ENCODE measurements at places on chromosomes 2 and 18.

DNA sequence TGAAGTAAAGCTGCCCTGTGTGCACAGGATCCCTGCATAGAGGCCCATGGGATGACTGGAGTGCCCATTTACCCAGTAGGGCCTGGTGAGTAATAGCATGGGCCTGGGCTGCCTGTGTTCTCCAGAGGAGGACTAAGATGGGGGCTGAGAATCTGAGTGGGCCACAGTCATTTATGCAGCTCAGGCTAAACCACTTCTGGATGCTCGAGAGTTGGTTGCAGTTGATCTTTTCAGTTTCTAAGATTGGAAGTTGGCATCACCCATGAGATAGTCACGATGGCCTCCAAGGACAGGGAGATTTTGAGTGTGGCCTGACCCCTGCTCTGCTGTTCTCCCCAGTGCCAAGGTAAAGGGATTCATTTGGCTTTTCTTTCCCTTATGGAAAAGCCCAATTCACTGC is 179.1 kb upstream of the SPRED2 start:
- peaks cover 33% of the 10 kb centered on the region for H3K4me1 ChIP-seq
- H3K27me3 ChIP-seq = no peaks in the 10 kb centered on the region
- peaks cover 6% of the 10 kb centered on the region for H3K36me3 ChIP-seq
- H3K4me3 ChIP-seq = no peak overlapping the region
- H3K27ac ChIP-seq = no peak overlapping the region

GRCh38 chr2:37449761-37450296 is 105.4 kb downstream of the QPCT start:
- no peak overlapping the region for H3K27ac ChIP-seq
- peaks cover 12% of the 10 kb centered on the region for H3K27me3 ChIP-seq
- H3K4me3 ChIP-seq = no peak overlapping the region

DNA sequence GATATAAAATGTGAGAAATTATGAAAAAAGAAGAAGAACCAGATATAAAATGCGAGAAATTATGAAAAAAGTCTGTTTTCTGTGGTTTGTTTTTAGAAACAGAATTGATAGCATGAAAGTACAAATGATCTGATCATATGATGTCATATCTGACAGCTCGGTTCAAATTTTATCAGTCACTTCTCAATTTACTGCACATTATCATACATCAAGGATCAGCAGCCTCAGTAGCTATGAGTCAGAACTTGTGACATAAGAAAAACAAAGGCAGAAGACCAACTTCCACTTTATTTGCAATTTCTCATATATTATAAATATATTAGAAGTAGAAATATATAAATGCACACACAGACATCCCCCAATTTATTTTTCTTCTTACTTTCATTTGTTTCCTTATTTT is 634.0 kb downstream of the LRP1B start:
- H3K4me3 ChIP-seq = no peak overlapping the region
- H3K36me3 ChIP-seq = no peaks in the 10 kb centered on the region
- H3K27ac ChIP-seq = no peak overlapping the region
- peaks cover 12% of the 10 kb centered on the region for H3K4me1 ChIP-seq
- H3K27me3 ChIP-seq = no peaks in the 10 kb centered on the region

GRCh38 chr18:8095947-8096570 is 513.2 kb upstream of the RAB12 start:
- H3K4me3 ChIP-seq = no peak overlapping the region
- H3K4me1 ChIP-seq = no peaks in the 10 kb centered on the region
- H3K27me3 ChIP-seq = no peaks in the 10 kb centered on the region

GRCh38 chr2:172456002-172456401 is 28.6 kb downstream of the ITGA6 start:
- DNase-seq = no peak
- H3K27ac ChIP-seq = no peak overlapping the region
- no peaks in the 10 kb centered on the region for H3K4me1 ChIP-seq
- H3K4me3 ChIP-seq = no peak overlapping the region
- H3K36me3 ChIP-seq = no peaks in the 10 kb centered on the region

- H3K27me3 ChIP-seq = no peaks in the 10 kb centered on the region
- peaks cover 9% of the 10 kb centered on the region for H3K36me3 ChIP-seq
- no peak for DNase-seq
- no peak overlapping the region for H3K4me3 ChIP-seq
Measured at GRCh38 chr2:121682396-121683298, 33.4 kb upstream of the CLASP1 start.

DNA sequence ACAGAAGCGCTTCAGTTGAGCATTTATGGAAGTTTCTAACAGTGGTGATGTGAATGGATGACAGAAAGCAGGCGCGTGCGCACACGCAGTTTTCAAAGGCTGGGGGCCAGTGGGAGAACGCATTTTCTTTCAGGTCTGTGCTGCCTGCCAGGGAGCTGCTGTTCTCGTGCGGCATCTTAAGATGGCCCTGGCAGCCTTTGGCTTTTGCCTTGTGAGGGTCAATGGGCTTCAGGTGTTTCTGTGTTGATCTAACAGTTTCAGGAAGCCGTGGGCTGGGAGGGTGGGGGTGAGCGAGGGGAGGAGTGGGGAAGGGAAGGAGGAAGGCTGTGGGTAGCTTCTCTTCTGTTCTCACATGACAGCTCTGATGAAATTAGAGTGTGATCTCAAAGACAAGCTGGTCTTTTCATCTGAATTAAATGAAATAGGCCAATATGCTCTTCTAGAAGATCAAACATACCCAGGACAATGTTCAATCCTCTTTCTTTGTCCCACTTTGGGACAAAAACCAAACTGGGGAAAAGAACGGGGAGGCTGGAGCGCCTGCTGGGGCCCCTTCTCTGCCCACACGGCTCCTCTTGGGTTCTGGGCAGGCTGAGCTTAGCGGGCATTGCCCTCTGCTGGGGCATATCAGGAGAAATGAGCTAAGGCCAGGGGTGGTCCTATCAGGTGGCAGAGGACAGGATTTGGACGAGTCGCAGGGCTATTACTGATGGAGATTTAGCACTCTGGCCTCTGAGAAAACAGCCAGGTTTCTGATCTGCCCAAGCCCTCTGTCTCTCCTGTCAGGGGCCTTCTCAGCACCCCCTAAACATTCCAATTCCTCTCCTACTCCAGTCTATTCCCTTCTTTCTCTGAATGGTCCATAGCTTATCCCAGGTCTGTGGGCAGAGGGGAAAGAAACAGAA is 126.2 kb upstream of the LGALSL start:
- peak overlapping the region; percentile 68 for H3K4me3 ChIP-seq
- H3K4me1 ChIP-seq = peaks cover 48% of the 10 kb centered on the region

DNA sequence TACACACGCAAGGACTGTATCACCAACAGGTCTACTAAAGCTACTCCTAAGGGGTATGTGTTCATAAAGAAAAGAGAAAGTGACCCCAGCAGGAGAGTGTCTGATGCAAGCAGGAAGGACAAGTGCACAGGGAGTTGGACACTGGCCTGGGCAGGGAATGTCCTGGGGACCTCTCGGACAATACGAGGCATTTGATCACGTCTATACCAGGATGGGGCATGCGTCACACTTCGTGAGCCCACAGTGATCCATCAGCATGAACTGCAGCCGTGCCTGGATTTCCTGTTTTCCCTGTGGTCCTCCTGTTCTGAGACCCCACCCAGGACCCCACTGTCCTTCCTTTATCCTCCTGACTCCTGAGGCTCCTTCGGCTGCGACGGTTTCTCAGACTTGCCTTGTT is 113.9 kb downstream of the HDAC4 start:
- H3K4me1 ChIP-seq = peaks cover 64% of the 10 kb centered on the region
- H3K4me3 ChIP-seq = no peak overlapping the region
- no peaks in the 10 kb centered on the region for H3K36me3 ChIP-seq
- peaks cover 19% of the 10 kb centered on the region for H3K27me3 ChIP-seq

GRCh38 chr2:205684871-205685313 is 2.6 kb downstream of the NRP2 start:
- H3K27ac ChIP-seq = peak overlapping the region; percentile 92
- peak overlapping the region; percentile 83 for H3K4me3 ChIP-seq
- peaks cover 63% of the 10 kb centered on the region for H3K4me1 ChIP-seq
- no peak for DNase-seq
- H3K27me3 ChIP-seq = peaks cover 35% of the 10 kb centered on the region

DNA sequence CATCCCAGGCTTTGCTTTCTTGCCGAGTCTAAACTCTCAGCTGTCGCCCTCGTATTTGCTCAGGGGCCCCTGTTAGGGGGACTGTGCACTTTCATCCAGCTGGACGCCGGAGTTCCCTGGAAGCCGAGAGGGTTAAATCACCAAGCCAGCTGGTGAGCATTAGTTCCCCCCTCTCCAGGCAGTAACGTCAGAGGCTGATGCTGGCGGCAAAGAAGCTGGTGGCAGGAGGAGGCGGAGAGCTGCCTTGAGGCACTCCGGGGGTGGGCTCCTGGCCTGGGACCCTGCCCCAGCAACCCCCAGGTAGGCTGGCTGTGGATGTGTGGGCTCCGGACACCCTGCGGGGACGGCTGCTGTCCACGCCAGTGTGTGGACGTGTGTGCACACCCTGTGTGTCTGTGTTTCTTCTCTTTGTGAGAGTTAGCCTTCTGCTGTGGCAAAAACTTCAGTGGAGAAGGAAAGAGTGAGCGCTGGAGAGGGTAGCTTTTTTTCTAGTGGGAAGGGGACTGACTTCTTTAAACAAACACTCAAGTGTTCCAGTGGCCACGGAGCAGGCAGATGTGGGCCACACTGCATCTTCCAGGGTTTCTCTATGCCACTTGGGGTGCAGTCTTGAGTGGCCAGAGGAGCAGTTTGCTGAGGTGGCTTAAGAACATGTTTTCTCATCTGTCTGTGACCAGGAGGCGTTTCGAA is 84.7 kb downstream of the GLI2 start:
- H3K4me3 ChIP-seq = no peak overlapping the region
- no peak for DNase-seq
- no peaks in the 10 kb centered on the region for H3K4me1 ChIP-seq

GRCh38 chr2:214481204-214481603 is 70.3 kb downstream of the VWC2L start:
- no peaks in the 10 kb centered on the region for H3K36me3 ChIP-seq
- H3K4me3 ChIP-seq = no peak overlapping the region

DNA sequence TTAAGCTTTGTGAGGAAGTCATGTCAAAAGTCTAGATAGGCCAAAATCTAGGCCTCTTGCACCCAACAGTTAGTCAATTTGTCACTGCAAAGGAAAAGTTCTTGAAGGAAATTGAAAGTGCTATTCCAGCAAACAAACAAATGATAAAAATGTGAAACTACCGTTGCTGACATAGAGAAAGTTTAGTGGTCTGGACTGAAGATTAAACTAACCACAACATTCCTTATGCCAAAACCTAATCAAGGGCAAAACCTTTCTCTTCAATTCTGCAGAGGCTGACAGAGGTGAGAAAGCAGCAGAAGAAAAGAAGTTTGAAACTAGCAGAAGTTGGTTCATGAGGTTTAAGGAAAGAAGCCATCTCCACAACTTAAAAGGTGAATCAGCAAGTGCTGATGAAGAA is 44.0 kb upstream of the LRRTM4 start:
- no peaks in the 10 kb centered on the region for H3K36me3 ChIP-seq
- no peaks in the 10 kb centered on the region for H3K4me1 ChIP-seq
- no peak overlapping the region for H3K4me3 ChIP-seq
- no peak for DNase-seq

DNA sequence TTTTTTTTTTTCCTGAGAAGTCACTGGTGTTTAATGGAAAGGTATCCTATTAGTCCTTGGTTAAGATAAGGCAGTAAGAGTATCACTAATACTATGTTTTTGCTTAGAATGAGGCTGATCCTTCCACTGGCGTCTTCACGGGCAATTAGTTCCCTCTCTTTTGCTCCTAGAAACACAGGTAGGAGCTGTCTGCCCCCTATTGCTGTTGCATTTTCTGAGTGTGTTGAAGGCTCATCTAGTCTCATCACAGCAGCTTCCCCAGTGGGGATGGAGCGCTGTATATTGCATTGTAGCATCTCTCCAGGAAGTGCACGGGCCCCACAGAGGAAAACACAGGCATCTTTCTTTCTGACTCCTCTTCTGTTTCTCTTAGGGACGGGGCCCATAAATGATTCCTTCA is 145.0 kb downstream of the NAPG start:
- no peak for DNase-seq
- no peaks in the 10 kb centered on the region for H3K36me3 ChIP-seq
- H3K4me1 ChIP-seq = no peaks in the 10 kb centered on the region
- H3K4me3 ChIP-seq = no peak overlapping the region

DNA sequence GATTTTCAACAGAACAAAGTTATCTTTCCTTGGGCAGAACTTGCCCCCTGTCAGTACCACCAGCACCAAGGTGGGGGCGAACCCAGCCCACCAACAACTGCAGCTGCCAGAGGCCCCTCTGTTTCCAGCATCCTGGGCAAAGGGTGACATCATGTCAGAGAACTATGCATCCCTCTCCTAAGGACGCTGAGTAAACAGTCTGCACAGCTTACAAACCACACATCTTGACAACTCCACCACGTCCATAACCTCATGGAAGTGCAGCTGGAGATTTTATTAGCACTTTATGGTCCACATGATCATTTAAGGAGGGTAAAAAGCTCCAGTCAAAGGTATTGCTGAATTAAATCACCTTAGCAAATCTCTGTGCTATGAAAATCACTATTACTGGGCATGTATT is 40.4 kb downstream of the PIEZO2 start:
- no peak overlapping the region for H3K27ac ChIP-seq
- H3K4me3 ChIP-seq = no peak overlapping the region
- no peaks in the 10 kb centered on the region for H3K36me3 ChIP-seq
- DNase-seq = no peak

DNA sequence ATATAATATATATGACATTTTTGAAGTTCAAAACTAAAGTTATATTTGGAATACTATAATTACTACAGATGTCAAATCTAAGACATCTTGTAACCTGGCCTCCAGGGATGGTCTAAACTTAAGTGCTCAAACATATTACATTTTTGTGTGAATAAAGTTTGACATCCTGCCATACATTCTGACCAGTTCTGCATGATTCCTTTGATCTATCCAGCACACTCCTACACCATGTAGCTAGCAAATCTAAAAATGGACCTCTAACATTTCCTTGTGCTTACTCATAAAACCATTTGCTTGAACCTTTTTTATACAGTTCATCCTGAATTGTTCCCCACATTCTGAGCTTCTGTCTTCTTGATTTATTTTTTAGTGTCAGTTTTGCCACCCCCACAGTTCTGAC is 294.3 kb upstream of the ZNF804A start:
- H3K27me3 ChIP-seq = no peaks in the 10 kb centered on the region
- H3K4me1 ChIP-seq = no peaks in the 10 kb centered on the region
- no peak overlapping the region for H3K27ac ChIP-seq
- no peaks in the 10 kb centered on the region for H3K36me3 ChIP-seq
- DNase-seq = no peak

GRCh38 chr18:8926464-8926863 is 176.0 kb upstream of the NDUFV2 start:
- no peak for DNase-seq
- no peaks in the 10 kb centered on the region for H3K27me3 ChIP-seq
- no peak overlapping the region for H3K27ac ChIP-seq
- peaks cover 12% of the 10 kb centered on the region for H3K36me3 ChIP-seq

DNA sequence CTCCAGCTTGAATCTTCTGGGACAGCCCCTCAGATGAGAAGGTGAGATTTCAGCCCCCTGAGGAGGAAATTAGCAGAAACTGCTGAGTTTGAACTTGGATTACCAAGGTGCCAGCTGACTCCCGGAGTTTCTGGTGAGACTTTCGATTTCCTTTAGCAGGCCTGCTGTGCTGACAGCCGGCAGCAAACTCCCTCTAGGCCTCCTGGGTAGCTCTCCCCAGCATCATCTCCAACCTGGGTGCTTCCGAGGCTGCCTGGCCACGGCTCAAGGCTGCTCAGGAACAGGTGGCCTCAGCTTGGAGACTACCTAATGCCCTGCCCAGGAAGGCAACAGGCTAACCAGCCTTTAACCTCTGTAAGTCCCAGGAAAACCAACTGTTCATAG is 16.5 kb downstream of the SDC1 start:
- no peaks in the 10 kb centered on the region for H3K36me3 ChIP-seq
- no peaks in the 10 kb centered on the region for H3K27me3 ChIP-seq
- H3K4me1 ChIP-seq = peaks cover 8% of the 10 kb centered on the region
- H3K4me3 ChIP-seq = no peak overlapping the region

Measured in stimulated activated naive B cell treated with anti-CD40 and anti-IgM and Interleukin-4, amounts not matched to agents 10 μg/mL and 1 μg/mL and 100 μg/mL, for 72 hours (primary cell).